ENCODE measurements at places on chromosomes 5 and 9.

DNA sequence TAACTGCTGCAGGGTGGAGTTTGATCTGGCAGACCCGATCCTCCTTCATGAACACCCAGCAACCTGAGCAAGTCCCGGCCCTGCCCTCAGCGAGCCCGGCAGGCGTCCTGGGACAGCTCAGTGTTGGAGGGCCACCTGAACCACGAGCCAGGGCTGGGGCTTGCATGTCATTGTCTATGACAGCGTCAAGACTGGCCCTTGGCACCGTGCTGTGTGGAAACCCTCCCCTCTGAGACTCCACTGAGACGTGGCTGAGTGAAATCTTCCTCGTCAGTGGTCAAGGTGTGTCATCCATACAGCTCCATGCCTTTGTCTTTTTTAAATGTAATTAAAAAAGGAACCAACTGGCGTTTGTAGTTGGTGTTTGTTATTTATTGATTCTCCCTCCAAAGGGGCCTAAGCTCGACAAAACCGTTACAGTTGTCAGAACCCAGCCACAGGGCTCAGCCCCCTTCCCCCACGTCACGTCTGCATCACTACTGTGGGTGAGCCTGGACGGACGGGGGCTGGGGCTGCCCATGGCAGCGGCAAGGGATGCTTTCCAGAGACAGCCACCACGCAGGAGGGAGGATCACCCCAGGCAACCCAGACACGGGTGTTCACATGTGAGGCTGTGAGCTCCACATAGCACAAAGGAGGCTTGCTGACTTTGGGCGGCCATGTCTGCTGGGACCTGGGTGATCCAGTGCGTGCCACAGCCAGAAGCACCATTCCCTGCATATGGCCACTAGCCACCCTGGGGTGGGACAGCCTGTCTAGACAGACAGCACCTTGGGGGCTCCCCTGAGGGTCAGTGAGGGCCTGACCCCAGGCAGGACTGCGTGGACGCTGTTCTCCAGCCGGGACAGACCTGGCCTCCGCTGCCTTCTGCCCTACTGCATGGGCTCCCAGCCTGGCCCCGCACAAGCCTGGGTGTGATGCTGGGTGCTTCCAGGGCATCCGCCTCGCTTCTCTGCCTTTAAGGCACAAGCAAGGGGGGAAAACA is 7.3 kb downstream of the UCK1 start:
- DNase-seq: no peak

GRCh38 chr5:39076757-39077728 is 2.8 kb upstream of the RICTOR start:
- DNase-seq: no peak

GRCh38 chr9:134301387-134302129 is 24.7 kb upstream of the RXRA start:
- no peak for DNase-seq

DNA sequence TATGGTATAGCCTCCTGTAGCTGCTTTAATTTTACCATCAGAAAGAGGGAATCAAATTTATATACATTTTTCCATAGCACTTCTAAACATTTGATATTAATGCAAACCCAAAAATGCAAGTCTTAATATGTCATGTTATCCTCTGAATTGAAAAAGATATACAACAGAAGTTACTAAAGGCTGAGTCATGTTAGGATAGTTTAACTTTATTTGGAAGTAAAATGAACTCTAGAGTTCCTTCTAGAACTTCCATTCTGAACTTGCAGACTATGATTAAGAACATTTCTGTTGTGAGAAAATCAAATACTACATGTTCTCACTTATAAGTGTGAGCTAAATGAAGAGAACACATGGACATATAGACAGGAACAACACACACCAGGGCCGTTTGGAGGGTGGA is 317.3 kb upstream of the PRR16 start:
- DNase-seq: no peak

DNA sequence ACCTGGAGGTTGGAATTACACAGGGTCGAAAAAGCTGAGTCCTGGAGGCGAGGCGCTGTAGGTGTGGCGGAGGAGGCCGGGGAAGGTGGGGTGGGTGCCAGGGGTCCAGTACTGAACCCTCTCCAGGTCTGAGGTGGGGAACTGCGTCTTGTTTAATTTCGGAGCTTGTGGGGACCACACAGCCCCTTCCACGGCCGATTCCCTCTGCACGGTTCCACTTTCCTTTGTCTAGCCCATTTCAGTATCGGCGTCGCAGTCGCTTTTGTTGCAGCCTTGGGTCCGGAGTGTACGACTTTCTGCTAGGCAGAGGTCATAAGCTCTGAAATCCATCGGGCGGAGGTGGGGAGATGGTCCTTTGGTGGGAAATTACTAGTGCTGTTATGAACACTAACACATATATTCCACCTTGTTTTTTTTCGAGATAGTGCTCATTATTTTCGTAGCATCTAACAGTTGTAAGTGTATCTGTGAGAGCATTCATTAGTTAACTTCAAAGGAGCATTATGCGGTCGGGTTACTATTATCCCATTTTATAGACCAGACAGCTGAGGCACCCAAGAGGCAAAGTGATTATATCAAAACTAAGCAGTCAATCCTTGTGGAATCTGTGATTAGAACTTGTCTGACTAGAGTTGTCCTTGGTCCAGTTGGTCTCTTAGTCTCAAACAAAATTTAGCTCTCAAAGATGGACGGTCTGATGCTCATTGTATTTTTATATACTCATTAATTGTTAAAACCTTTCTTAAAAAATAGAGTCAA is 737 bp downstream of the RNF180 start:
- DNase-seq: peak; percentile 49

DNA sequence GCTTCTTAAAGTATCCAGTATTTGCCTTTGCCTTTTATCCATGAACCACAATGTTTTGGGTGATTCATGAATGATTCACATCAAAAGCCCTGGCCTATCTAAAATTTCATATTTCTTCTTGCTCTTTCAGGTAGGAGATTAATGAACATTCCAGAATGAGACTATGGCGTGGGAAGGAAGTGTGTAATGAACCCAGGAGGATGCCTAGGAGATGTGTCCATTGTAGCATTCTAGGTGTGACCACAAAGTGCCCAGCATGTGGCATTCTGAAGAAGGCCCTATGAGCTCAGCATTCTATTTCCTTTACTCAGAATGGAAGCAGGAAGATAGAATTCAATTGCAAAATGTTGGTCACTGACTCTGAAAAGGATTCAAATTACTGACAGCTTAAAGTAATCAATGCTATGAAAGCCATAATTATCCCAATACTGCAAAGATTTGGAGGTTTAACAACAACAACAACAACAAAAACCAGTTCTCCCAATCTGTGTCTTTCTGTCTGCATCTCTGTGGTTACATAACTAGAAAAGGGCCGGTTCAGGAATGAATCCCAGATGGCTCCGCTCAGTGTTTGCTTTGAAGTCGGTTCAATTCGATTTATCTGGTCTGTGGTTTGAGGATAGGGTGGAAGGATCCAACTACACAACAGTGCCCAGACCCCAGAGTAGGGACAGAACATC is 126.7 kb downstream of the FOXD1 start:
- DNase-seq: no peak

GRCh38 chr5:160347448-160347847 is 23.0 kb downstream of the C1QTNF2 start:
- DNase-seq: no peak
